ENCODE measurements at places on chromosomes 3 and 15. TPM values are rescaled to one million over a fixed set of nuclear protein-coding genes. Genes with fewer than 3 reads are reported as not detected.
A peak's percentile ranks its signal among the peaks of the same experiment; 100 is the strongest.

GRCh38 chr3:58697561-58697960, 31.0 kb upstream of the FAM3D start:
- no peaks in the 10 kb centered on the region for H3K4me1 ChIP-seq
- no peak overlapping the region for H3K27ac ChIP-seq
- no peaks in the 10 kb centered on the region for H3K36me3 ChIP-seq
- DNase-seq, result no peak
- no peak overlapping the region for H3K4me3 ChIP-seq

Gene LCTL
- not detected for total RNA-seq

DNA sequence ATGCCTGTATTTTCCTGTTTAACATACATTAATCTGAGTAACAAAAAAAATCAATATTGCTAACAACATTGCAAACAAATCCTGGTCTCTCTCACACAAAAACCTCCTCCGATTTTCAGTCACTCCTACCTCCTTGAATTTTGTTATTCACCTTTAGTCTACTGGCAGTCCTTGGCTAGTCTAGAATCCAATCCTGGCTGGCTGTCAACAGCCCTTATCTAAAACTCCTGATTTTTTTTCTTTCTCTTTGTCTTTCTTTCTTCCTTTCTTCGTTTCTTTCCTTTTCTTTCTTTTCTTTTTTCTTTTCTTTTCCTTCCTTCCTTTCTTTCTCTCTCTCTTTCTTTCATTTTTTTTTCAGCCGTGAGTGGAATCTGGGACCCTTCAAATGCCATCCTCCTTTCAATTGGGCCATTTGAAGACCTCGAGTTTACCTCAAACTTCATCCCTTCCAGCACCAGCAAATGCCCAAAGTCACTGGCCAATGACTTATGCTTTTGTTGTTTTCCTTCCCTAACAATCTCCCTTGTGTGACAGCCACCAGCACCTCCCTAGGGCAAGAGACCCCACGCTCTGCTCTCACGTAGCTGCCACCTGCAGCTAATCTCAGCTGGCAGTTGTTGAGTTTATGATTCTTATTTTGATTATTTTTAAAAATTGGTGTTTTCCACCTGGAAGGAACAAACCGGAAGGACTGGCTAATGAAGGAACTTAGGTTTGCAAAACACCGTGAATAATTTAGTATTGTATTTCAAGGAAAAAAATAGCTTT, 6.8 kb upstream of the ONECUT1 start:
- peaks cover 5% of the 10 kb centered on the region for H3K4me1 ChIP-seq
- peaks cover 7% of the 10 kb centered on the region for H3K36me3 ChIP-seq
- DNase-seq, result no peak
- H3K27ac ChIP-seq, result no peak overlapping the region

GRCh38 chr3:184711493-184712247, at the start of gene MAGEF1:
MAGEF1 (minus strand) TSS chr3:184712064; CDS start chr3:184711821, 243 bp downstream.
- peak; percentile 77 for DNase-seq
- H3K27me3 ChIP-seq, result no peaks in the 10 kb centered on the region
- H3K36me3 ChIP-seq, result peaks cover 38% of the 10 kb centered on the region
- H3K27ac ChIP-seq, result peak within 1 kb of the TSS; percentile 43
- H3K4me1 ChIP-seq, result peaks cover 34% of the 10 kb centered on the region

GRCh38 chr15:64599716-64600115, 139.3 kb downstream of the ZNF609 start:
- H3K27me3 ChIP-seq, result no peaks in the 10 kb centered on the region
- peak; percentile 59 for DNase-seq
- no peak overlapping the region for H3K4me3 ChIP-seq
- H3K36me3 ChIP-seq, result peaks cover 6% of the 10 kb centered on the region
- no peak overlapping the region for H3K27ac ChIP-seq

Gene SAMMSON
- not detected for total RNA-seq

DNA sequence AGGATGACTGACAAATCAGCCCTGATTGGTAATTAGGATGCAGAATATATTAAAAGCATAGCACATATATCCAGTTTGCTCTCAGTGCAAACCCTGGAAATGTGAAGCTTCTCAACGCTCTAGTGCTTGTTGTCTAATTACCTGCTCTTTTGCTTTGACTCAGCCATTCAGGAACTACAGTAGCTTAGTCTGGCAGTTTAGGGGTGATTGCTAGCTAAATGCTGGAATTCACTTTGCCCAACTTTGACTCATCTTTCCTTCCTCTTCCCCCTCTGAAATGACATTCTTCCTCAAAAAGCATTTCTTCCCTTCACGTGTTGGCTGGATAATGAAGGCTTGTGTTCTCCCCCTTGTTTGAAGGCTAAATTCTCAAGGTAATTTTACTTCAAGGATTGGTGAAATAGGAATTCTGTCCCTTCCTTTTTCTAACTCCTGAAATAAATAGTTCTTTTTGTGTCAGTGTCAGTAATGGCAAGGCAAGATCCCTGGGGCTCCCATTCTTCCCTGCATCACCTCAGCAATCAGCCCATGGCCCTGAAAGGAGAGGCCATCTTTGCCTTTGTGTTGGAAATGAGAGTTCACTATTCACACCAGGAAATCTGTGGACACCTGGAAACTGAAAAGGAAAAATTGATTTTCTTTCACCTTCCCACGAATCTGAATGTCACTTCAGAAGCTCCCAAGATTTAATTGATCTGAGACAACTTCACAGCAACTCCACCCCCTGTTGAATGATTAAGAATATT, 103.6 kb downstream of the ECT2 start:
- peaks cover 23% of the 10 kb centered on the region for H3K27me3 ChIP-seq
- H3K4me3 ChIP-seq, result no peak overlapping the region
- no peaks in the 10 kb centered on the region for H3K4me1 ChIP-seq
- DNase-seq, result no peak
- no peaks in the 10 kb centered on the region for H3K36me3 ChIP-seq
- H3K27ac ChIP-seq, result no peak overlapping the region

Gene NPRL2
- 22.1 TPM for total RNA-seq

Gene IGSF10
- total RNA-seq, result not detected

Gene HMCES
- total RNA-seq, result 42.8 TPM

Gene FAM98B
- total RNA-seq, result 26.5 TPM

Gene BOC
- total RNA-seq, result 1.8 TPM

GRCh38 chr15:33089878-33090757, 104.4 kb downstream of the FMN1 start:
- H3K27ac ChIP-seq, result no peak overlapping the region
- no peaks in the 10 kb centered on the region for H3K4me1 ChIP-seq
- no peaks in the 10 kb centered on the region for H3K27me3 ChIP-seq
- no peak overlapping the region for H3K4me3 ChIP-seq
- no peaks in the 10 kb centered on the region for H3K36me3 ChIP-seq
- peak; percentile 90 for DNase-seq

Gene TGM5
- 0.12 TPM for total RNA-seq

Gene GABRR3
- not detected for total RNA-seq

DNA sequence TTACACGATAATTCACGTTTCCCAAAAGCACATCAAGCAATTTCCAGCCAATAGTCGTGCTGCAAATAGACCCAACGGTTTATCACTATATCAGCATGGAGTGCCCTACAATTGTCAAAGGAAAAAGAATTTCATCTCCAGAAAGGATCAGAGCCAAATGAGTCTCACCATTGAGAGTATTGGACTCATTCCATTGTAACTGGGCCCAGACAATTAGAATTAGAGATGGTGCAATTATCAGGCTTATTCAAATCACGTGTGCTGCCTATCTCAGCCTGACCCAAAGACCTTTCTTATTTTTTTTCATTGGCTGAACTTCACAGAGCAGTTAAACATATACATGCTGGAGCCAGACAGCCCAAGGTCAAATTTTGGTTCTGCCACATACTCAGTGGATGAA, 87.0 kb upstream of the LRTM1 start:
- no peak overlapping the region for H3K27ac ChIP-seq
- DNase-seq, result no peak
- H3K4me1 ChIP-seq, result no peaks in the 10 kb centered on the region
- no peaks in the 10 kb centered on the region for H3K27me3 ChIP-seq

GRCh38 chr3:38118421-38119247, 18.3 kb downstream of the ACAA1 start:
- no peak overlapping the region for H3K4me3 ChIP-seq
- peaks cover 30% of the 10 kb centered on the region for H3K36me3 ChIP-seq
- H3K27ac ChIP-seq, result no peak overlapping the region
- no peaks in the 10 kb centered on the region for H3K4me1 ChIP-seq
- no peak for DNase-seq
- peaks cover 12% of the 10 kb centered on the region for H3K27me3 ChIP-seq

- H3K4me3 ChIP-seq, result peak overlapping the region; percentile 58
- no peak for DNase-seq
- no peak overlapping the region for H3K27ac ChIP-seq
- H3K4me1 ChIP-seq, result peaks cover 56% of the 10 kb centered on the region
- no peaks in the 10 kb centered on the region for H3K36me3 ChIP-seq
Observed at GRCh38 chr3:43769885-43770425, 79.2 kb downstream of the ABHD5 start.

GRCh38 chr15:69523010-69524001, 70.7 kb downstream of the RPLP1 start:
- no peaks in the 10 kb centered on the region for H3K4me1 ChIP-seq
- H3K27me3 ChIP-seq, result peaks cover 11% of the 10 kb centered on the region
- no peak overlapping the region for H3K27ac ChIP-seq
- DNase-seq, result peak; percentile 76
- no peaks in the 10 kb centered on the region for H3K36me3 ChIP-seq

GRCh38 chr3:159838938-159839337, 149.7 kb upstream of the IL12A start:
- no peak overlapping the region for H3K4me3 ChIP-seq
- H3K27me3 ChIP-seq, result no peaks in the 10 kb centered on the region
- H3K27ac ChIP-seq, result no peak overlapping the region
- H3K4me1 ChIP-seq, result peaks cover 16% of the 10 kb centered on the region

- H3K27me3 ChIP-seq, result no peaks in the 10 kb centered on the region
- H3K36me3 ChIP-seq, result peaks cover 73% of the 10 kb centered on the region
- H3K4me3 ChIP-seq, result no peak overlapping the region
- H3K4me1 ChIP-seq, result no peaks in the 10 kb centered on the region
Observed at GRCh38 chr3:150583028-150583427, 20.1 kb upstream of the SELENOT start.

Gene EFCC1
- total RNA-seq, result not detected

Gene RLBP1
- not detected for total RNA-seq

Gene TICRR
- 8.5 TPM for total RNA-seq

DNA sequence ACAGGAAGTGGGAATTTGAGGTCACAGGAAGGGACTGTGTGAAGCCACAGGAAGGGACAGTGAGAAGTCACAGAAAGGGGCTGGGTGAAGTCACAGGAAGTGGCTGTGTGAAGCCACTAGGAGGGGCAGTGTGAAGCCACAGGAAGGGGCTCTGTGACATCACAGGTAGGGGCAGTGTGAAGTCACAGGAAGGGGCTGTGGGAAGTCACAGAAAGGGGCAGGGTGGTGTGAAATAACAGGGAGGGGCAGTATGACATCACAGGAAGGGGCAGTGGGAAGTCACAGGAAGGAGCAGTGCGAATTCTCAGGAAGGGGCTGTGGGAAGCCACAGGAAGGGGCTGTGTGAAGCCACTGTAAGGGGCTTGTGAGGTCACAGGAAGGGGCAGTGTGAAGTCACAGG, 35.8 kb downstream of the GASK1A start:
- no peak for DNase-seq
- no peak overlapping the region for H3K27ac ChIP-seq
- no peaks in the 10 kb centered on the region for H3K4me1 ChIP-seq
- no peaks in the 10 kb centered on the region for H3K27me3 ChIP-seq
- H3K36me3 ChIP-seq, result no peaks in the 10 kb centered on the region
- H3K4me3 ChIP-seq, result no peak overlapping the region

GRCh38 chr3:32978331-32978730, 26.9 kb downstream of the CCR4 start:
- no peaks in the 10 kb centered on the region for H3K36me3 ChIP-seq
- no peak overlapping the region for H3K27ac ChIP-seq
- no peaks in the 10 kb centered on the region for H3K4me1 ChIP-seq
- no peak overlapping the region for H3K4me3 ChIP-seq
- no peak for DNase-seq

Gene LRRC3B
- not detected for total RNA-seq

DNA sequence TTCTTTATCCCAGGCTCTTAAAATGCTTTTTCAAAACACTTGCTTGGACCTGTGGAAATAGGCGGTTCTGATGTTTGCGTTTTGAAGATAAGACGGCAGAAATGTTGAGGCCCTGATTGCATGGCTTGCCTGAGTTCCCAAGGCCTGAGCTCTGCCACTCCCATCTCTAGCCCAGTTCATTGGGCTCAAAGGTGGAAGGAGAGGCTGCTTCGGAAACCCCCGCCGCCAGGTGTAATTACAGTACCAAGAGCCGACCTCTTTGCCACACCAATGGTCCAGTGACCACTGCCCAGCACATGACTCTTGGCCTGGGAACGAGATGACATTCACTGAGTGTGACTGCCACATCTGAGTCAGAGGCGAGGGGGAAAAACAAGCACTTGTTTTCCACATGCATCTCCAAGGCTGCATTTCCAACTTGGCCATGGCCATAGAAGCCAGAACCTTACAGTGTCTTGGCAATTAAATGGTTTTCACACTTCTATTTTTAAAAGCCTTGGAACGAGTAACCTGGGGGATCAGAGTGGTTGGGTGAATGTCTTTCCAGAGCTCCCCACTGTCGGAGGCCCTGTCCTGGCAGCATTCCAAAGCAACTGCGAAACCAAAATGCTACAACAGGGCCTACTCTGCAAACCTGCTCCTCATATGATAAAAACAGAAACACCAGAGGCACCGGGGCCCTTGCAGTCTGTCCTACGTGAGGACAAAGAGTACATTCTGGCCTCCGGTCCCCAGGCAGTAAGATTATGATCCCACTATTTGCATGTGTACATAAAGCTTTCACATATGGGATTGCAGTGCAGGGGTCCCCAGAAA, 63.8 kb upstream of the CGNL1 start:
- no peaks in the 10 kb centered on the region for H3K4me1 ChIP-seq
- no peak for DNase-seq
- no peaks in the 10 kb centered on the region for H3K36me3 ChIP-seq

Gene UBE3A
- 101 TPM for total RNA-seq

GRCh38 chr15:70523192-70523591, 240.2 kb downstream of the UACA start:
- H3K4me3 ChIP-seq, result no peak overlapping the region
- peaks cover 15% of the 10 kb centered on the region for H3K4me1 ChIP-seq
- H3K36me3 ChIP-seq, result no peaks in the 10 kb centered on the region
- peaks cover 37% of the 10 kb centered on the region for H3K27me3 ChIP-seq
- DNase-seq, result no peak

Gene ACTRT3
- 0.93 TPM for total RNA-seq

Gene TMEM202
- not detected for total RNA-seq

Gene CYP11A1
- total RNA-seq, result not detected

DNA sequence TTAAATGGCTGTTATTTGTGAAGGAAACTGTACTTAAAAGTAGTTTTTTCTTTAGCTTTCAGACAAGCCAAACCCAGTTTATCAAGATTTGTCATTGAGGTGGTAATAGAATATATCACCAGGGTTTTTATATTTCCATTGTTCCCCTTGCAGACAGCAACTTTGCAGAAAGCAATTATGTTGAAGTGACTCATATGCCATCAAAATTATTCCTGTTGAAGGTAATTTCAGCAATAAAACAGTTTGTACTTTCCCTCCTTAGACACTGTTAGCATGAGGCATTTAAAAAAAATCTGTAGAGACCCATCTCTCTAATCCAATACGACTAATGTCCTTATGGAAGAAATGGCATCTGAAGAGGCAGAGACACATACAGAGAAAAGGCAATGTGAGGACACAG, 219.0 kb downstream of the NFKBIZ start:
- no peak overlapping the region for H3K4me3 ChIP-seq
- H3K4me1 ChIP-seq, result peaks cover 28% of the 10 kb centered on the region
- no peaks in the 10 kb centered on the region for H3K36me3 ChIP-seq
- peak overlapping the region; percentile 68 for H3K27ac ChIP-seq

Gene ADAMTS9
- 0.86 TPM for total RNA-seq
